Endothelial cell of umbilical vein (primary cell): ENCODE measurements at places on chromosomes 11 and 22. TPM values are rescaled to one million over a fixed set of nuclear protein-coding genes. Genes with fewer than 3 reads are reported as not detected.

Gene ZNF280B
- total RNA-seq, result 3.1 TPM in 2 replicates

DNA sequence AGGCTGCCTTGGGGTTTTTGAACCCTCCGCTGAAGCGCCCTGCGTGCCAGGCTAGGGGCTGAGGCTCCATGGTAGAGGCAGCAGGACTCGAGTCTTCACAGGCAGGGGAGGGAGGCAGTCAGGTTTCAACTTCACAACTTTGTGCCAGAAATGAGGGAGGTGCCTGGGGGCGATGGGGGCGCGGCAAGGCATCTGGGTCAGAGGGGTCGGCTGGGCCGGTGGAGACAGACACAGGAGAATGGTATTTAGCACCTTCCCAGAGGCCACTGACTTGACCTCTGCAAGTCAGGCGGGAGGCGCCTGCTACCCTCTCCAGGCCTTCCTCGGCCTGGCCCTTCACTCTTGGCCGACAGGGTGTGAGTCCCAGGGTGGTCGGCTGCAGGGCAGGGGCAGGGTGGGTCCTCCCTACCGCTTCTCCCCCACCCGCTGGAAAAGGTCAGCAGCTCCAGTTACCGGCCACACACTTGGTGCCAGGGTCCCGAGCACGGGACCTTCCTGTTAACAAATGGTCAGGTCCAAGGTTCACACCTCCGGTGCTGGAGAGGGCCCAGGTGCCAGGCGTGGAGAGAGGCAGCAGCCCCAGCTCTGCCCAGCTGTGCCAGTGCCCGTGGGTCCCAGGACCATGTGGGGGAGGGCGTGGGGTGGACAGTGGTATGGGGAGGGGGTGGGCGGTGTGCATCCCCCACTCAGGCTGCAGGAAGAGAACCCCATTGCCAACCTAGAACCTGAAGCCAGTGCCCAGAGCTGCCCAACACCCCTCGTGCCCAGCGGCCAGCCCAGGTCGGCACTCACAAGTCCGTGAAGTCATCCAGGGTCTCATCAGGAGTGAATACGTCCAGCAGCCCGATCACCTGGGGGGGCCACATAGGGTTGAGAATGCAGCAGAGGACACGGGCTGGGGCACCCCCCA is 3.8 kb downstream of the MAPK12 start:
- no peak overlapping the region for H3K27ac ChIP-seq
- DNase-seq, result no peak
- H3K4me1 ChIP-seq, result peaks cover 11% of the 10 kb centered on the region
- H3K36me3 ChIP-seq, result peaks cover 36% of the 10 kb centered on the region

- no peak overlapping the region for H3K27ac ChIP-seq
- no peak for DNase-seq
- H3K4me3 ChIP-seq, result no peak overlapping the region
Measured at GRCh38 chr11:6622261-6623171, 3.3 kb upstream of the TPP1 start.

GRCh38 chr11:103929170-103929903 is 107.1 kb upstream of the DDI1 start:
- H3K27me3 ChIP-seq, result no peaks in the 10 kb centered on the region
- DNase-seq, result no peak
- H3K4me1 ChIP-seq, result no peaks in the 10 kb centered on the region
- H3K4me3 ChIP-seq, result no peak overlapping the region
- no peaks in the 10 kb centered on the region for H3K36me3 ChIP-seq
- no peak overlapping the region for H3K27ac ChIP-seq

- no peak for DNase-seq
Measured at GRCh38 chr11:63958008-63958407, 16.4 kb upstream of the COX8A start.

DNA sequence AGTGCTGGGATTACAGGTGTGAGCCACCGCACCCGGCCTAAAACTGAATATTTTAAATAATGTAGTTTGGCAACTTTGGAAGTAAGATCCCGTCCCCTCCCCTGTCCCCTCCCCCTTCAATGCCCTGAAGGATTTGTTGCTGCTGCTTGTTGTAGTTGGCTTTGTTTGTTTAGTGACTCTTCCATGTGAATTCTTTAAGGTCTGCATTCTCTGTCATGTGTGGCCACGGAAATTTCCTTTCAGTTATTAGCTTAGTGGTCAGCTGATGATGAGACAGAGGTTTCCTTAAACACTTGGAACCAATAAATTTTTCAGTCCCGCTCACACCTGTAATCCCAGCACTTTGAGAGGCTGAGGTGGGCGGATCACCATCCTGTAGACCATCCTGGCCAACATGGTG is 109.9 kb downstream of the MPPED1 start:
- no peak overlapping the region for H3K4me3 ChIP-seq
- H3K27me3 ChIP-seq, result no peaks in the 10 kb centered on the region
- H3K36me3 ChIP-seq, result no peaks in the 10 kb centered on the region
- no peaks in the 10 kb centered on the region for H3K4me1 ChIP-seq
- H3K27ac ChIP-seq, result no peak overlapping the region

Gene PANX2
- total RNA-seq, result 5.1 and 5.2 TPM in 2 replicates

- H3K36me3 ChIP-seq, result no peaks in the 10 kb centered on the region
- H3K27ac ChIP-seq, result no peak overlapping the region
- DNase-seq, result peak; percentile 24
Measured at GRCh38 chr22:23533328-23533762, 46.7 kb downstream of the IGLL1 start.

- H3K27ac ChIP-seq, result no peak overlapping the region
- H3K27me3 ChIP-seq, result no peaks in the 10 kb centered on the region
- DNase-seq, result no peak
- H3K36me3 ChIP-seq, result peaks cover 6% of the 10 kb centered on the region
- H3K4me1 ChIP-seq, result no peaks in the 10 kb centered on the region
Measured at GRCh38 chr11:46537121-46537520, 56.7 kb downstream of the AMBRA1 start.

DNA sequence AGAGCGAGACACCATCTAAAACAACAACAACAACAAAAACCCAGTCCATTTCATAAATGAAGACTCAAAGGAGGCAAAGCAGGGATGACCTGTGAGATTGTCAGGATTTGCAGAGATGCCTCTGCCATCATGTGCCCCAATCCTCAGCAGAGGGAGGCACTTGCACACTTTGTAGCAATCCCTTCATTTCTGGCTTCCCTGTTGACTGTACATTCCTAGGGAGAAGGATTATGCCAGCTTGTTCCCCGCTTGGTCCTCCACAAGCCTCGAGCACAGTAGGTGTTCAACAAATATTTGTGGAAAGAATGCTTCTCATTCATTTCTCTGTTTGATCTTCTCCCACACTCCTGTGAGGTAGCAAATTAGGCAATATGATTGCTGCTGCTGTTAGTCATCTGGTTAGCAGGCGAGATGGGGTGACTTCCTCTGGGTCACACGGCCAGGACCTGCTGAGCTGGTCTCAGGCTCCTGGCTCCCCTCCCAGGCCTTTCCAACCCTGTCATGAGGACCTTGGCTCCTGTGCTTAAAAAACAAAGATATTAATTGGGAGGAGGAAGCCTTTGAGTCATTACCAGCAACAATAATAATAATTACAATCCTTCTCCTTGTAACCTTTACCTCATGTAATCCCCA is 34.1 kb downstream of the LIF start:
- peaks cover 25% of the 10 kb centered on the region for H3K4me1 ChIP-seq
- no peak overlapping the region for H3K27ac ChIP-seq
- H3K27me3 ChIP-seq, result no peaks in the 10 kb centered on the region
- no peak overlapping the region for H3K4me3 ChIP-seq
- peak; percentile 60 for DNase-seq
- H3K36me3 ChIP-seq, result no peaks in the 10 kb centered on the region

Gene NAV2
- total RNA-seq, result 45.8 and 68.0 TPM in 2 replicates

Gene FADS1
- total RNA-seq, result 109 and 110 TPM in 2 replicates

DNA sequence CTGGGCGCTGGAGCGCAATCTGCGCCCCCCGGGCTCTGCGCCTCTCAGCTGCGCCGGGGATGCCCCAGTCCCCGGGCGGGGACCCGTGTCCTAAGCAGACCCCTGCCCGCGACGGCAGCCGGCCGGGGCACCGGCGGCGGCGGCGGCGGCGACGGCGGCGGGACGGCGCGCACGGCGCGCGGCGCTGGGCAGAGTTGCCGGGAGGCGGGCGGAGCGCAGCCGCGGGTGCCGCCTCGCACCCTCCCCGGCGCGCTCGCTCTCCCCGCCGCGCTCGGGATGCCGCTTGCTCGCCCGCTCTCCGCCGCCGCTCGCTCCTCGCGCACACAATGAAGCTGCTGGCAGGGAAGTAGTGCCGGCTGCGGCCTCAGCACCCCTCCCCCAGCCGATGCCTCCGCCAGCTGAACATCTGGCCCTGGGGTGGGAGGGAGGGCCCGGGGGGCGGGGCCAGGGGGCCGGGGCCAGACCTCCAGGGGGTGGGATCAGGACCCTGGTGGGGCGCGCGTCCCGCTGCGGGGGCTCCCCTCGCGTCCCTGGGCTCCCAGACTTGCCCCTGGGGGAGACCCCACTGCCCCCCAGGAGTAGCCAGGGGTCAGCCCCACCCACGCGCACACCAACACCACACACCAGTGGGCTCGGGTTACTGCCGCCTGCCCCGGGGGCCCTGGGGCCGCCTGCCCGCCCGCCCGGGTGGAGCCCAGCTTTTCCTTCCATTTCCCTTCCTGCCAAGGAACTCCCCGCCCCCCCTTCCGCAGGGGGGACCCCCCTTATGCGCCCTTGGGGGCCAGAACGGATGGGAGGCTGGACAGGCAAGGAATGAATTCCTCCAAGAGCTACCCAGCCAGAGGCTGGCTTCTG is at the start of gene RCOR2:
TSS of gene RCOR2 (minus strand) at position 328 of the 855 bp plus-strand sequence. CDS start 708 bp downstream, outside the sequence.
- H3K36me3 ChIP-seq, result no peaks in the 10 kb centered on the region
- peaks cover 4% of the 10 kb centered on the region for H3K27me3 ChIP-seq
- H3K4me3 ChIP-seq, result peak within 1 kb of the TSS; percentile 32
- no peak within 1 kb of the TSS for H3K27ac ChIP-seq

DNA sequence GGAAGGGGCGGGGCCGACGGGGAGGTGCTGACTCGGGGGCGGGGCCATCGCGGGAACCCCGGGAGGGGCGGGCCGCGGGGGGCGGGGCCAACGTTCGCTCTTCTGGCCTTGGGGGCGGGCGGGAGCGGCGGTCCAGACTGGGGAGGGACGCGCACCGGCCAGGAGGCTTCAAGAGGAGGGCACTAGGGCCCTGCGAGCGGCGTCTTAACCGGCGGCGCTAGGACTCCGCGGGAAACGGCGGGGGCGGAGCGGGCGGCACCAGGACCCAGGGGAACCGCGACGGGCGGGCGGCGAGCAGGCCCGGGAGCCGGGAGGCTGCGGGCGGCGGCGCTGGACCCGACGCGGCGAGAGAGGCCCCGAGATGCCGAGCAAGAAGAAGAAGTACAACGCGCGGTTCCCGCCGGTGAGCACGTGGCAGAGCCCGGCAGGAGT is at the start of gene DRAP1:
TSS of gene DRAP1 (plus strand) at position 286 of the 432 bp plus-strand sequence. CDS start at position 362, 76 bp downstream.
- peak within 1 kb of the TSS; percentile 92 for H3K27ac ChIP-seq
- H3K4me1 ChIP-seq, result peaks cover 49% of the 10 kb centered on the region
- peak within 1 kb of the TSS; percentile 70 for H3K4me3 ChIP-seq
- DNase-seq, result peak; percentile 97

- H3K27ac ChIP-seq, result no peak overlapping the region
- H3K27me3 ChIP-seq, result no peaks in the 10 kb centered on the region
- peaks cover 2% of the 10 kb centered on the region for H3K36me3 ChIP-seq
- H3K4me1 ChIP-seq, result no peaks in the 10 kb centered on the region
Measured at GRCh38 chr11:34155757-34156062, 50.3 kb downstream of the NAT10 start.

- H3K36me3 ChIP-seq, result no peaks in the 10 kb centered on the region
- no peak overlapping the region for H3K4me3 ChIP-seq
- H3K27me3 ChIP-seq, result no peaks in the 10 kb centered on the region
Measured at GRCh38 chr11:9396752-9397151, 12.3 kb downstream of the IPO7 start.

DNA sequence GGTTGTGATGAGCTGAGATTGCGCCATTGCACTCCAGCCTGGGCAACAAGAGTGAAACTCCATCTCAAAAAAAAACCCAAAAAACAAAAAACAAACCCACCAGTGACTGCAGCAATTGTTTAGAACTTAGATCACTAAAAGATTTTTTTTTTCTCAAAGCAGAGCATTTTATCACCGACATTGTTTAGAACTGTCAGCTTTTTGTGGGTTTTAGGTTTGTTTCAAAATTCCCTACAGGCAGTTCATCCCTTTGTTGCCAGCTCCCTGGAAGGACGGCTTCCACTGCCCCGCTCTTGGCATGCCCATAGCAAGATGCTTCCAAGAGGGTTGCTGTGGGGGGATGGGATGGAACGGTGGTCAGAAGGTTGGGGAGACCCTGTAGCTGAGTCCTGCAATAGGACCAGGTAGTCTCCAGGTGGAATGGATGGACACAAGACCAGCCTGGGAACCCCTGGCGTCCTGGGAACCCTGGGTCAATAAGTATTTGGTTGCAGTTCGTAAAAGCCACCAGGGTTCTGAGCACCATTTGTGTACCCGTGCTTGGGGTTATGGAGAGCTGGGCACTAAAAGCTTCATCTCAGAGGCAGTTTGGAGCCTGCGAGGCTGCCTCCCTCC is 46.7 kb downstream of the TSPAN18 start:
- no peaks in the 10 kb centered on the region for H3K27me3 ChIP-seq
- H3K4me3 ChIP-seq, result no peak overlapping the region
- H3K36me3 ChIP-seq, result no peaks in the 10 kb centered on the region
- DNase-seq, result no peak
- H3K4me1 ChIP-seq, result peaks cover 21% of the 10 kb centered on the region

Gene PHOX2A
- not detected in 2 replicates for total RNA-seq

Gene ELFN2
- 1.3 and 1.4 TPM in 2 replicates for total RNA-seq

DNA sequence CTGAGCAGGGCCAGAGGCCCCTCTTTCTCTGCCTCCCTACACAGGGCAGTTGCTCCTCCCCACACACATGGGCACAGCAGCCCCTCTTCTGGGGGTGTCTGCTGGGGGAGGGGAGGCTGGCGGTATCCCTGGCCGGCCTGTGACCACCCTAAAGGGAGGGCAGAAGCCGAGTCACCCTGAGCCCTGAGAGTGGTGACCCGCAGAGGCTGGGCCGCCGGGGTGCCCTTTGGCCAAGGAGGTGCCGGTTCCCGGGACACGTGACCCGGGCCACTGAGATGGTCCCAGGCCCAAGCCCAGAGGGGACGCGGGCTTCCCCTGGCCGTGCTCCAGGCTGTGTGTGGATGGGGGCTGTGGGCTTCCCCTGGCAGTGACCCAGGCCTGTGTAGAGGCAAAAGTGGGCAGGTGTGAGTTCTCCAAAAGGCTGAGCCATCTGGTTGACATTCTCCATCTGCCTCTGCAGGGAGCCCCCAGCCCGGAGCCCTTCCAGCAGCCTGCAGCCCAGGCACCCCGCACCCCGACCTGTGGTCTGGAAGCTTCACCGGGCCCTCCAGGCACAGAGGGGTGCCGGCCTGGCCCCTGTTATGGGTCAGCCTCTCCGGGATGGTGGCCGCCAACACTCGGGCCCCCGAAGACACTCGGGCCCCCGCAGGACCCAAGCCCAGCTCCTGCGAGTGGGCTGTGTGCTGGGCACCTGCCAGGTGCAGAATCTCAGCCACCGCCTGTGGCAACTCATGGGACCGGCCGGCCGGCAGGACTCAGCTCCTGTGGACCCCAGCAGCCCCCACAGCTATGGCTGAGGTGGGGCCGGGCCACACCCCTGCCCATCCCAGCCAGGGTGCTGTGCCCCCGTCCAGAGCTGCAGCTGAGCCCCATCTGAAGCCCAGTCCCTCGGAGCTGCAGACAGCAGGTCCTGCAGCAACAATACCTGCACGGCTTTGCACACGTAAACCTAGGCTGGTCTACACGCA is 1.0 kb downstream of the ADM2 start:
- no peaks in the 10 kb centered on the region for H3K4me1 ChIP-seq
- peaks cover 10% of the 10 kb centered on the region for H3K27me3 ChIP-seq
- DNase-seq, result no peak
- no peaks in the 10 kb centered on the region for H3K36me3 ChIP-seq
- no peak overlapping the region for H3K27ac ChIP-seq

GRCh38 chr11:48093795-48094642 is 113.7 kb downstream of the PTPRJ start:
- H3K36me3 ChIP-seq, result no peaks in the 10 kb centered on the region
- no peak for DNase-seq
- no peak overlapping the region for H3K4me3 ChIP-seq
- H3K27me3 ChIP-seq, result no peaks in the 10 kb centered on the region
- no peak overlapping the region for H3K27ac ChIP-seq
